D721Med (cell line): ENCODE measurements at places on chromosomes 7 and 10.

DNA sequence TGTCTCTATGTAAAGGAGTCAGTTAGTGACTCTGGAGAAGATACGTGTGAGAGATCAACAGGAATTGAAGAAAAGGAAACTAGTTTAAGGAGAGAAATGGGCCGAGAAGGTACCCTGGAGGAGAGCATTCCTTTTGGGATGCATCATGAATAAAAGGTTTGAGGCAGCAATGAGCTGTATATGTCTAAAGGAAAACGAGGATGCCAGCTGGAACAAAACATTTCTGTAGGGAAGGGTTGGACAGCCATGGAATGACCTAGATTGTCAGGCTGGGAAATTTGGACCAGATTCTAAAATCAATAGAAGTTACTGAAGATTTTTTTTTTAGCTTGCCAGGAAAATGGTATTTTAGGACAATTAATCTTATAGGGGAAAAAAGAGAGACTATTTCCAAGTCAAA, 17.2 kb upstream of the MPP7 start:
- DNase-seq = no peak

DNA sequence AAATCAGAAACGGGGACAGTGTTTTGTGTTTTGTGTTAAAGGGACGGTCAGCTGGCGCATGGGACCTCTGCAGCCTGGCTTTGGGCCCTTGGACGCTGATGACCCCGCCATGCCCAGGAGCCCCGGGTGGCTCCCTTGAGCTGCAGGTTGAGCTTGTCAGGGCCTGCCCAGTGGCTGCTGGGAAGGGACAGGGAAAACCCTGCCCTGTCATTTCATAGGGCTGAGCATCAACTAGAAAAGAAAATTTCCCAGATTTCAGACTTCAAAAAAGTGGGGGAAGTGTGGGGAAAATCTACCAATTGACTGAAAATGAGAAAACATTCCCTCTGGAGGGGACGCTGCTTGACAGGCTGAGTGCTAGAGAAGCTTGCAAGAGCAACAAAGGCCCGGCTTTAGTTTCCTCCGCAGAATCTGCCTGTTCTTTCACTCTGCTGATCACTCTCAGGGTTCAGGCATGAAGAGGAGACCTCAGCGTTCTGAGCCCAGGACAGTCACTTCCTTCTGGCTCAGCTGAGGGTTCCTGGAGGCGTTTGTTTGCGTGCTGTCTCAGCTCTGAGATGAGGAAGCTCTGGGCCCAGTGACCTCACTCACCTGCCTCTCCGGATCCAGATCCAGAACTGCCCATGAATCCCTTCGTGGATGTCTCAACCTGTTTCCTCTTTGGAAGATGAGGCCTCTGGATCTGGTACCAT, 18.6 kb upstream of the DNAJB6 start:
- DNase-seq = no peak

GRCh38 chr7:46524350-46524749, 603.3 kb upstream of the IGFBP3 start:
- DNase-seq = no peak

- no peak for DNase-seq
Measured at GRCh38 chr10:71999360-72000072, 35.3 kb downstream of the CHST3 start.

GRCh38 chr10:119821182-119821581, 51.5 kb downstream of the MCMBP start:
- no peak for DNase-seq

GRCh38 chr10:45495438-45496152, 121.6 kb downstream of the ALOX5 start:
- no peak for DNase-seq

- DNase-seq = no peak
Measured at GRCh38 chr7:132650498-132650897, 74.2 kb upstream of the PLXNA4 start.

GRCh38 chr10:110355922-110356627, 51.4 kb upstream of the SMNDC1 start:
- DNase-seq = no peak

- no peak for DNase-seq
Measured at GRCh38 chr10:79147796-79148451, 79.2 kb downstream of the ZMIZ1 start.

DNA sequence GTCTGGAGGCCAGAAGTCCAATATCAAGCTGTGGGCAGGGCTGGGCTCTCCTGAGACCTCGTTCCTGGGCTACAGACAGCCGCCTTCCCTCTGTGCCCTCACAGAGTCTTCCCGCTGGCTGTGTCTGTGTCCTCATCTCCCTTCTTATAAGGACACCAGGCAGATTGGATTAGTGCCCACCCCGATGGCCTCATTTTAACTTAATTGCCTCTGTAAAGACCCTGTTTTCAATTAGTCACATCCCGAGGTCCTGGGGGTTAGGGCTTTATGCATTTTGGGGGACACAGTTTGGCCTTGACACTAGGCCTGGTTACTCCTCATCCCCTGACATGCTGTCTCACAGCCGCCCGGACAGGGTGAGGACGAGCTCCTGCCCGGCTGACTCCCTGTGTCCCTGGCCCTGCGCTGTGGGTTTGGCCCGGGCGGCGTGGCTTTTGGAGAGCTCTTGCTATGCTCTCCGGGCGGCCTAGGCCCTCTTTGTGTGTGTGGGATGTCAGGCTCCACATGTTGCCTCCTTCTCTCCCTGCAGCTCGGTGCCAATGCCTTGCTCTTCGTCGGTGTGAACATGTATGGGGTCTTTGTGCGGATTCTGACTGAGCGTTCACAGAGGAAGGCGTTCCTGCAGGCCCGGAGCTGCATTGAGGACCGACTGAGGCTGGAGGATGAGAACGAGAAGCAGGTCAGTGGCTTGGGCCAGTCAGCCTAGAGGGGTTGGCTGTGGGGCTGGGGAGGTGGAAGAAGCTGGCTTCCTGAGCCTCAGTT, 18.2 kb downstream of the ADCY1 start:
- no peak for DNase-seq

DNA sequence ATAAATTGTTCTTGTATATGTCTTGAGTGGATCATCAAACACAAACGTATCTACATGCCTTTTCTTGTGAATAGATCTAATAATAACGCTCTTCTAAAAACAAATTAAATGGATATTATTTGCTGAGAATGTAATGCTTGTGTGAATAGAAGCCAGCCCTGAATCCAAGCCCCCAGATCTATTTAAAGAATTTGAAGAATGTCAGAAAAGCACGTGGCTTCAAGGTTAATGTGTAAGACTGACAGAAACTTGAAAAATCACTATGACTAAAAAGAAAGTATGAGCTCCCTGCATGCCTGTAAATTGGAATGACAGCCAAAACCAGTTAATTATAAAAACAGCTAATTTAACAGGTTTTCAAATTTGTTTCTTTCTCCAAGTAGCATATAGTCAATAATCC, 43.2 kb upstream of the ATRNL1 start:
- DNase-seq = no peak

- DNase-seq = no peak
Measured at GRCh38 chr7:12772768-12773167, 85.3 kb downstream of the ARL4A start.

GRCh38 chr7:78850093-78850740, 603.2 kb downstream of the MAGI2 start:
- DNase-seq = no peak

GRCh38 chr10:100717166-100717565, 28.2 kb upstream of the PAX2 start:
- DNase-seq = no peak

GRCh38 chr7:47948141-47948790, at the start of gene PKD1L1:
PKD1L1 (minus strand) TSS chr7:47948466; CDS start chr7:47948440, 26 bp downstream.
- DNase-seq = no peak

- DNase-seq = no peak
Measured at GRCh38 chr10:93006435-93007039, 54.1 kb upstream of the CYP26C1 start.

DNA sequence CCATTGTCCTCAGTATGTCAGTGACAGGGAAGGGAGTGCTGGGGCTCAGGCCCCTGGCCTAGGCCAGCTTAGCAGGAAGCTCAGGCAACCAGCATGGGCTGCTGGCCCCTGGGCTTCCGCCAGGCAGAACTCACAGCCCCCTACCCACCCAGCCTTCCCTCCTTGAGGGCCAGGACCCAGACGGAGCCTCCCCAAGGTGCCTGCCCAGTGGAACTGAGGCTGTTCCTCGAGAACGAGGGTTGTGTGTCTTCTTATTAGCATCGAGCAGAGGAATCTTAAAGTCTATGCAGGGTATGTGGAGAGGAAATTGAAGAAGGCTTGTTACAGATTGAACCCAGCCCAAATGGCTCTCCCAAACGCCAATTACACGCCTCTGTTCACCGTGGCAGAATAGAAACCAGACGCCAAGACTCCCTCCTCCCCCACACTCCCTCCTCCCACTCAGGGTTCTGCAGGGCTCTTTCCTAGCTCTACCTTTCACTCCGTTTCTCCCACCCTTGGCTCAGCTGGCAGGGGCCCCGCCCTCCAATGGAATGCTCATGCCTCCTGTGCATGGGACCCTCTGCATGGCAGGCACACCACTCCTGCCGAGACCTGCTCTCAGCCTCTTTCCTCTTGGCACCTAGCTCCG, 134.4 kb downstream of the ZMIZ1 start:
- DNase-seq = no peak

DNA sequence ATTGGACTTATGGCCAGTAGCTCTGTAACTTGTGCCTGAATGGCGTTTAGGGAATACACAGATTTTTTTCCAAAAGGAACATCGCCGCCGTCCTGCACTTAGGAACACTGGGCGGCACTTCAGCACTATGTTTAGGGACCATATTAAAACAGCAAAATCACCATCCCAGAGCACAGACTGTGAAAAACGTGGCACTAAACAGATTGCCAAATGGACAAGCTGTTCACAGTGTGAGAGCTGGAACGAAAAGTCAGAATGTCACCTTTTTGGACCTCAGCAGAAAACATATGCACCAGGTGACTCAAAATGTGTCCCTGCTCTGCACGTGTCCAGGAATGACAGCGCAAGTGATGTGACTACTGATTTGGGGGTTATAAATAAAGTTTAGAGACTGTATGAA, 87.9 kb downstream of the ODAD2 start:
- DNase-seq = no peak

GRCh38 chr10:133359972-133360610, 2.3 kb upstream of the FUOM start:
- DNase-seq = no peak

DNA sequence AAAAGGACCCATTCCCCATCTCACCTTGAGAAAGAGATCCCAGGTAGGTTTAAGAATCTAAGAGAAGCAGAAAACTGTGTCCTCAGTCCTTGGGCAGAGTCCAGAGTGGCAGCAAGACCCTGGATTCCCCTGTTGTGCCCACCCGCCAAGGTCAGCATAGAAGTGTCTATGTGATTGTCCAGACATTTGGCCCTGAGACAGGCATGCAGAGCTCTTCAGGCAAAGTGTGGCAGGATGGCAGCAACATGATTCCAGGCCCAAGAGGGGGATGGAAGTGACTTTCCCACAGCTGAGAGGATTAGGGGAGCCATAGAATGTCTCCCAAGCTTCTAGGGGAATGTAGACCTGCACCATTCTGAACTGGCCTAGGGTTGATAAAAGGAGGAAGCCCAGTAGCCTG, 39.1 kb upstream of the OPALIN start:
- no peak for DNase-seq

- no peak for DNase-seq
Measured at GRCh38 chr10:111126077-111126476, 49.2 kb downstream of the ADRA2A start.

DNA sequence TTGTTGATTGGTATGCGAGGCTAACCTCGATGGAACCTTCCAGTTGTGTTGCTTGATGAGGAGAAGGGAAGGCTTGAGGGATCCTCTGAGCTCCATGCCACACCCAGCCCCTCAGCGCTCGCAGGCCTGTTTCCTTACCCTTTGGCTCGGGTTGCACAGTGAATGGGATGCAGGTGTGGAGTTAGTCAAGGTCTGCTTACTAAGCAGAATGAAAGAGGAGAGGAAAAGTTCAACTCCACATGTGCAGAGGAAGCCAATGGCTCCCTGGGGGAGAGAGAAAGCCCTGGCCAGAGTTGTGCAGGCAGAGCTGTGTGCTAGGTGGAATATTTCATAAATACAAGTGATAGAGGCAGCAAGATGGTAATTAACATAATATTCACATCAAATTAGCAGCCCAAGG, 85.5 kb downstream of the JCAD start:
- DNase-seq = no peak

- no peak for DNase-seq
Measured at GRCh38 chr10:122592161-122592560, 31.6 kb downstream of the DMBT1 start.

DNA sequence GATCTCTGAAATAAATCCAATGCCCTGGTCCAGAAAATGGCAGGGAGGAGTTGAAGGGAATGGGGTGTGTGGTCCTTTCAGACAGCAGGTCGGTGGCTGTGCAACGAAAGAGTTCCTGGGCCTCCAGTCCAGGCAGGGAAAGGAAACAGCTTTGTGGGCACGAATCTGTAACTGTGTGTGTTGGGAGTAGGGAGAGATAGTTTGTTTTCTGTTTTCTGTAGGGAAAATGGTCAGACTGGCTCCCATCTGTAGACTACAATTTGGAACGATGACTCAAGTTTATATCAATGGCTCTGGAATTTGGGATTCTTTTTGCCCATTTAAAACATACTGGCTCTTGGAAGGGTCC, 2.6 kb upstream of the HOXA9 start:
- no peak for DNase-seq

- DNase-seq = no peak
Measured at GRCh38 chr10:72265990-72266865, 7.5 kb upstream of the DDIT4 start.

GRCh38 chr7:143321734-143322133, 5.8 kb downstream of the CLCN1 start:
- no peak for DNase-seq

DNA sequence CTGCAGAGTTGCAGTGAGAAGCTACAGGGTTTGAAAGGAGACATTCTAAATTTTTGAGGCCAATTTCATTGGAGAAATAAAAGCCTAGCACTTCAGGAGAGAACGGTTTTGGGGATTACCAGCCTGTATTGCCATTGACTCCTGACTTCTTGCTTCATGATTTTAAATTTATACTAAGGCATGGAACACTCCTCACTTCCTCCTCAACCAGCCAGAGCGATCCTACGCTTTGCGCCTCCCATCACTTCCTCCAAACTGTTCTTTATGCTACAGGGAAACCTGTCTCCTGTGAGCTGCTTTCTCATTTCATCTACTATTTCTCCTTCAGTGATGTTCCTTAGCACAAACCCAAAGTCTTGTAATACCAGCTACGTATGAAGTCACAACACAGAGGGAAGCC, 495.1 kb downstream of the SUGCT start:
- DNase-seq = no peak

DNA sequence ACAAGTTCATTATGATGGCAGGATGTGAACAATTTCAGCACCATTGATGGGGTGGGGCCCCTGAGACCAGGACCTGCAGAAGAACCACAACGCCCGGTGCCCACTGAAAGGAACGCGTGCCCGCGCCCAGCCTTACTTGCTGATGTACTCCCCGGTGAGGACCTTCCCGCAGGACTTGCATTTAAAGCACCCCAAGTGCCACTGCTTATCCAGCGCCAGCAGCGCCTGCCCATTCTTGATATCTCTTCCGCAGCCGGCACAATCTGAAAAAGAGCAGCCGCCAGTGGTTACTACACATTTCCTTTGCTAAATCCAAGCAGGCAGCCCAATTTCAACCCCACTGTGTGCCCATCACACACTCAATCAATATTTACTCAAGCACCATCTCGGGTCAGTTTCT, 110.6 kb downstream of the ABLIM1 start:
- DNase-seq = no peak
